ENCODE measurements at places on chromosomes 12 and 14.

- peak; percentile 49 for DNase-seq
These were observed 12.0 kb upstream of the BLTP3B start for GRCh38 chr12:100154474-100155247.

GRCh38 chr12:12877153-12877768 lies 14.1 kb upstream of the GPRC5A start:
- DNase-seq = no peak

DNA sequence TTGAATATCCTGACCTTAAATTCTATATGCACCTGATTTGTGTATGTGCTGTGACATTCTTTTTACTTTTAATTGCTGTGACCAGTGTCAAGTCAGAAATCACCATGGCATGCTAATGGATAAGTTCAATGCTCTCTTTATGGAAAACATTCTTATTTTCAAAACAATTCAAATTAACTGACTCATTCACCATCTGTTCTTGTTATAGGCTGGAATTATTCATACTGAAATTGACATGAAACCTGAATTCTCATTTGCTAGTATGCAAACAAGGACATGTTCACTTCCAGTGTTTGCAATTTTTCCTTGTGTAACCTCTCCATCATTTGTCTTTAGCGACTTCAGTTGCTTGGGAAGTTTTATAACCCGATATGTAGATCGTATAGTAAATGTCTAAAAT lies at the start of gene TAS2R30:
TAS2R30 (minus strand) TSS at position 340 of the 400 bp plus-strand sequence. CDS start 400 bp downstream, outside the sequence.
- DNase-seq = no peak

DNA sequence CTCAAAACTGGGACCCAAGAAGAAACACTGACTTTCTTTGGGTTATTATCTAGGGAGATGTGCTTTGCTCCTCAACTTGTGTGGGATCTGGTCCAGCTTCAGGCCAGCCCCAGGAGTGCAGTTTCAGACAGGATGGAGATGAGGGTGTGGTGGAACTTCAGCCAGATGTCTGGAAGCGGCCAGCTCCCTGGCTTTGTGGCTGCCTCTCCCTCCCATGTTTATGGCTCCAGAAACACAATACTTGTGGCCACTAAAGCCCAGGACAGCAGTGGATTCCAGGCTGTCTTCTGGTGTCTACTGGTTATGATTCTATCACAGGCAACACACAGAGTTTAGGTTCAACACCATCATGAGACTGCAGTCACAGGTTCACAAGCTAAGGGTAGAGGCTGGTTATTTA lies 44.2 kb upstream of the EMP1 start:
- DNase-seq = no peak

DNA sequence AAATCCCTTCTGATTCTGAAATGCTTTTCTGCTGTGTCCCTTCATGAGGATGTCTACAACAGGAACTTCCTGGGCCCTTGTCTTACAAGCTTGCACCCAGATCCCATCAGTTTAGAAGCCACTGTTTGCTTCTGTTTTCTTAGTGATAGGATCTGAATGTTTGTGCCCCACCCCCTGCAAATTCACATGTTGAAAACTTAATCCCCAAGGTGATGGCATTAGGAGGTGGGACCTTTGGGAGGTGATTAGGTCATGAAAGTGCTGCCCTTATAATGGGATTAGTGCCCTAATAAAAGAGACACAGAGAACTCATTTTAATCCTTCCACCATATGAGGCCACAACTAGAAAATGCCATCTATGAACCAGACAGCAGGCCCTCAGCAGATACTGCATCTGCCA lies 36.0 kb upstream of the GNPNAT1 start:
- no peak for DNase-seq

GRCh38 chr12:112543751-112544150 lies 125.0 kb downstream of the PTPN11 start:
- no peak for DNase-seq

DNA sequence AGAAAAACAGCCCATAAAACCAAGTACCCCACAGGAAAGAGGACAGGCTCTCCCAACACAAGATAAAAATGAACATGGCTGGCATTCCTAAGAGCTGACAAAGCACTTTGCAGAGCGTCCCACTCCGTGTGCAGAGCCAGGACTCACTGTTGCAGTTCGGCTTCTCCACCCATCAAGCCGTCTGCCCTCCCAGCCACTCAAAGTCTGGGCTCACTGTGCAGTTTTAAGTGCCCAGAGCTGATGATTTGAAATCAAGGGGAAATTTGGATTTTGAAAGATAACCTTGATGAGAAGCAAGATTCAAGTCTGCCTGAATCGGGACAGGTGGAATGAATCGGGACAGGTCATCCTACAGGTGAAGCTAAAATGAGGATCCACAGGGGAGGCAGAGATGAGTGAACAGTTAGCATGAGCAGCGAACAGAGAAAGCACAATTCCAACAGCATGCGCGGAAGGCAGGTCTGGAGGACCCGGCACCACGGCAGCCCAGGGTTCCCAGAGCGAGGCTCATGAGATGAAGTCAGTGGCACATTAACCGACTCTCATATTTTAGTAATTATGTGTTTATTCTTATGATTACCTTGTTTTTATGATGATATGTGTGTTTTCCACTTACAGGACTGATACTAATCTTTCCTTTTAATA lies 39.8 kb upstream of the GPR68 start:
- DNase-seq = no peak

DNA sequence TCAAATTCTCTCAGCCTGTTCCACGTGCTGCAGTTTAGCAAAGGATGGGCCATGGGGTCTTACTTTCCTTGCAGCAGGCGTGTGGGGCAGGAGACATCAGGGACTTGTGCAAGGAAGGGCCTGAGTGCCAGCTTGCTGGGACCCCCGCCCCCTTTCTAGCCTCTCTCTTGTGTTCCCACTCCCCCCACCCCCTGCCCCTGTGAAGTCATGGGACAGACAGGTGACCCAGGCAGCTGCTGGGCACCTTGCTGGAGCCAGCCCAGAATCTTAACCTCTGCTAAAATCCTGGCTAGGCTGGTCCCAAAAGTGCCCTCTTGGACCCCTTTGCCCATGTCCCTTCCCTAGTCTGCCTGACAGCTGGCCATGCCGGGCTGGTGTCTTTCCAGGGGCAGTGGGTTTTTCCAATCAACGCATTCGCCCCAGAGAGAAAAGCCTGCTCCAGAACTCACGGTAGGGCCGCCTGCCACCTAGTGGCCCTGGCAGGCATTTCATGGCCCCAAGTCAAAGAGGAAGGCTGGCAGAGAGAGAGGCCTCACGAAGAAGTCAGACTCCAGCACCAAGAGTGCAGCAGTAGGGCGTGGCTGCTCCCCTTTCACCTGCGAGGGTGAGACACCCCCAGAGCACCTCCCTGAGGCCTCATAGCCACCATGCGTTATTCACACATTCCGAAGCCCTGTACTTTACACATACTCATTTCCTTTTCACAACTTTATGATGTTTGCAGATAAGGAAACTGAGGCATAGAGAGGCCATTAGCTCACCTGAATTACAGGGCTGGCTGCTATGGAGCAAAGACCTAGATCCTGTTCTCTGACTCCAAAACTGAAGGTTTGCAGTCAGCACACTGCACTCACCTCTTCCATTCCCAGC lies 67.4 kb downstream of the LGMN start:
- DNase-seq = peak; percentile 77

- DNase-seq = no peak
These were observed 21.0 kb upstream of the RIC8B start for GRCh38 chr12:106753526-106753925.

GRCh38 chr12:108324351-108325017 lies 14.6 kb downstream of the CMKLR1 start:
- DNase-seq = no peak

DNA sequence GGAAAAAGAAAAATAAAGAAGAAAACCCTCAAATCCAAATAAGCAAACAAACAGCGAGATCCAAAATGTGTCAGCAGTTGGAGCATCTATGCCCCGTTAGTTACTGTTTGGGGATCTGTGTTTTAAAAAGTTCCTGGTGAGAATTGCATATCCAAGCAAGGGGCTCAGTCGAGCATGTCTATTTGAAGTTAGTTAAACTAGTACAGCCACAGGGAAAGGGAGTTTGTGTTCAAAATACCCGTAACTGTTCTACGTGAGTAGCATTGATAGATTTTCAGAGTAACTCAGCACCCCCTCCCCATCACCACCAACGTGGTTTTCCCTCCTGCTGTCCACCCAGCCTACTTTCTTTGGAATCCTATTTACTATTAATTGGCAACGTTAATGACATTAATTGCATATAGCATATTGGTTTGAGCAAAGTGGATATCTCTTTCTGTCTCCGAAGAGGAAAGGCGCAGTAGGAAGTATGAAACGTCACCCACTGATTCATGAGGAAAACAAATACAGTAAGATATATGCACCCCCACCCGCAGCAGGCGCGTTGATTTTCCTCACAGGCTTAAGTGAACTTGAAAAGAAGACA lies 1.5 kb downstream of the NPAS3 start:
- DNase-seq = no peak

GRCh38 chr14:64502887-64503433 lies 678 bp downstream of the ZBTB25 start:
- no peak for DNase-seq

GRCh38 chr14:66842911-66843512 lies 335.1 kb downstream of the GPHN start:
- DNase-seq = no peak

- DNase-seq = no peak
These were observed 461.0 kb downstream of the FOXG1 start for GRCh38 chr14:29227631-29228030.

- DNase-seq = no peak
These were observed 227.1 kb downstream of the NUBPL start for GRCh38 chr14:31788340-31788739.
